Transverse colon (tissue), 4 donors: ENCODE measurements at places on chromosomes 11 and 22. TPM values are rescaled to one million over a fixed set of nuclear protein-coding genes. Genes with fewer than 3 reads are reported as not detected.

DNA sequence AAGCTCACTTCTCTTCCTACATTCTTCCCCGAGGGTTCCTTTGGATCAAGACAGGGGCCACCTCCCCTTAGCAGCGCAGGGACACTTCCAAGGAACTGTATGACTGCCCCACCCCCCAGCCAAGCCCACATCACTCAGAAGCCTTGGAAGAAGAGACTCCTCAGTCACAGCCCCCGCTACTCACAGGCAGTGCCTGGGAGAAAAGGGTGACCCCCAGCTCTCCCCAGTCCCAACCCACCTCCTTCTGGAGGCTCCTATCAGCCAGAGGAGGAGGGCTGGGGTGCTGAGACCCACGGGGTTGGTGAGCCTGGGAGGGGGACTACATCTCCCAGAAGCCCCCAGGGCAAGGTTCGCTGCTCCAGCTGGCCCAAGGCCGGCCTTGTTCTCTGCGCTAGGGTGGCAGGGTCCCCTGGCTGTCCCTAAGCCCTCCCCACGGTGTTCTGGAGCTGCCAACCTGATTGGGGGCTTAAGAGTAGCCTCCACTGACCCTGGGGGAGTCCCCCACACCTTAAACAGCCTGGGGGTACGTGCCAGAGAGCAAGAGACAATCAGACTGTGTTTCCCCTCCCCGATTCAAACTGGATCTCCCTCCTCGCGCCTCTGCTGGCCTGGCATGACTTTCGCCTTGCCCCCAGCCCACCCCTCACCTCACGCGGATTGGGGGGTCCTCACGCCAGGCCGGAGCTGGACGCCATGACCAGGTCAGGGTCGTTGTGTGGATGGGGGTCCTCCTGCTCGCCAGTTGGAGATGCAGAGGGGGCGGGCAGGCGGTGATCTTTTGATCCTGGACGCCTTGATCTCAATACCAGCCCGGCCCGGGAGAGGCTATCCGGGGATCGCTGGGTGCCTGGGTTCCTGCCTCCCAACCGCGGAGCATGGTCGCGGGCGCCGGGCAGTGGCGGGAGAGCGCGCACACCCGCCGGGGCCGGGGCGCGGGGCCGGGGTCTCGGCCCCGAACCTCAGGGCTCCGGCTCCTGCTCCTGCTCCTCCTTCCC, 838 bp downstream of the BCL9L start:
- DNase-seq = peak; percentile 64

DNA sequence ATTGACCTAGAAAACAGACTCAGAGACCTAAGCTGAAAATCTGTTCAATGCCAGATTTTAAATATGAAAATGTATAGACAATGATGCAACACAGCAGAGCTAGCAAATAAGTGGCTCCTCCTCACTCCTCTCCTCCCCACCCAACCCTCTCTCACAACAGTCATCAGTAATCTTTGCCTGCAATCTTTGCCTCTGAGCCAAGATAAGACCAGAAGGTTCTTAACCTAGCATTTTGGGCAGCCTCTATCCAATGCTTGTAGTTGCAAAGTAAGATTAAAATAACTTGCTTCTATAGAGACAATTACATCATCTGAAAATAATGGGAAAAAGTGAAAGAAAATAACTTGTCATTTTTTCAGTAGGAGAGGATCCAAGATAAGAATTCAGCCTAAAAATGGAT, 117.3 kb downstream of the PARVA start:
- no peak for DNase-seq

DNA sequence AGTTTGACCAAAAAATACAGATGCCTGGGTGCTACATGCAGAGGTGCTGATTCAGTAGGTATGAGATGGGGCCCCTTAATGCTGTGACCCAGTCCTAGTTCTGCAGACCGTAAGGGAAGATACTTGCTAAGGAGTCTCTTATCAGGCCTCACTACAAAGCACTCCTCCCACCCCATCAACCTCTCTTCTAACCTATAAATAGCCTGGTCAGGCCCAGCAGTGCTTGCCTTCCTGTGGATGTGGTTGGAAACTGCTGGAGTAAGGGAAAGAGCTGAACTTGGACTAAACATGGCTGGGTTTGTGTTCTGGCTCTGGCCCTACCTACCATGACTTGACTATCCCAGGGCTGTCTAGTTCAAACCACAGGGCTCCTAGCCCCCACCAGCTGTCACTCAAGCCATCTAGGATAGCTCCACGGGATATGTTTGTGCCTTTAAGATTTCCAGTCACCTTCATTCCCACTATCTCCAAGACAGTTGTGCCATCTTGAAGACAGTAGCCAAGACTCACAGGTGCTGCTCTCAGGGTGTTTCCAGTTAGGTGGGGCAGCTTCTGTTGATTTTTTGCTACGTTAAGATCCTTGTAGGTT, 9.5 kb upstream of the DKK3 start:
- DNase-seq = no peak

Gene OR10G7
- not detected for total RNA-seq

DNA sequence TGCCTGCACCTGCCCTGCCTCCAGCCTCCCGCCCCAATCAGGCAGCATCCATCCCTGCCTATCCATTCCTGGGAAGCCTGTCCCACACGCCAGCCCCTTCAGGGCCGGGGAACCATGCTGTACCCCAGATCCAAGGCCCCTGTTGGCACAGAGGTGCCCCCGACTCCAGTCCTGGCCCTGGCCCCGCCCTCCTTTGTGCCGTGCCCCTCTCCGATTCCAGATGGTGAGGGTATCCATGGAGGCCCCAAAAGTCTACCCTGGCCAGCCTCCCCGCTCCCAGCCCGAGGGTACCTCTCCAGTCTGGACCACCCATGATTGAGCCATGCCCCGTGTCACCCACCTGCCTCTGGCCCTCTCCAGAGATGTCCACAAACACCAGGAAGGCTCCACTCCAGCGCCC, 2.7 kb upstream of the TH start:
- no peak for DNase-seq

- no peak for DNase-seq
These were observed 22.2 kb downstream of the RRAS2 start for GRCh38 chr11:14336507-14337503.

- no peak for DNase-seq
These were observed 990.7 kb downstream of the NTM start for GRCh38 chr11:132361011-132361550.

- no peak for DNase-seq
These were observed 125.1 kb downstream of the TIMP3 start for GRCh38 chr22:32926600-32926999.

Gene CHRM4
- total RNA-seq = 0.82 TPM

DNA sequence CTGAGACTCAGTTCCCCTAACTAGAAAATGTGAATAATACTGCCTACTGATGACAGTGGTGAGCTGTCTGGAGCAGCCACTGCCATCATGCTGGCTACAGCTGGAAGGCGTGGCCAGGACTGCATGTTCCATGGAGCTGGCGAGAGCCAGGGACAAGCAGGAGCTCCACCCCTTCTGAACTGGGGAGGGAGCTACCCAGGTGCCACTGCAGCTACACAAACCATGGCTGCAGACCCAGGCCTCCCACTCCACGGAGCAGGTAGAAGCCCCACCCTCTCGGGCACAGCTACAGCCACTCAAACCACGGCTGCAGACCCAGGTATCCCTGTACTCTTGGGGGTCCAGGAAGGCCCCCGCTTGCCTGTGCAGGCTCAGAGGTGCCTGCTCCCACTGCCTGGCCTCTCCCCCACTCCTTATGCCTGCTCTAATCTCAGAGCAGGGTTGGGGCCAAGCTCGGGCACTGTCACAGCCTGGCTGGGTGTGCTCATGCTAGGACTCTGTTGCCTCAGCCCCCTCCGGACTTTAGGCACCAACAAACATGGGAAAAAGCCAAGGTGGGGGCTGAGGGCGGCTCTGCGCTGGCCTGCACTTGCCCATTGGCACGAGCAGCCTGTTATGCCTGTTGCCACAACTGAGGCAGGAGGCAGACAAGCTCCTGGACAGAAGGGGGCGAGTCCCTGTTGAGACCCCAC, 51.7 kb downstream of the RAB30 start:
- peak; percentile 75 for DNase-seq

GRCh38 chr11:3855808-3856491, 486 bp downstream of the STIM1 start:
- peak; percentile 57 for DNase-seq

DNA sequence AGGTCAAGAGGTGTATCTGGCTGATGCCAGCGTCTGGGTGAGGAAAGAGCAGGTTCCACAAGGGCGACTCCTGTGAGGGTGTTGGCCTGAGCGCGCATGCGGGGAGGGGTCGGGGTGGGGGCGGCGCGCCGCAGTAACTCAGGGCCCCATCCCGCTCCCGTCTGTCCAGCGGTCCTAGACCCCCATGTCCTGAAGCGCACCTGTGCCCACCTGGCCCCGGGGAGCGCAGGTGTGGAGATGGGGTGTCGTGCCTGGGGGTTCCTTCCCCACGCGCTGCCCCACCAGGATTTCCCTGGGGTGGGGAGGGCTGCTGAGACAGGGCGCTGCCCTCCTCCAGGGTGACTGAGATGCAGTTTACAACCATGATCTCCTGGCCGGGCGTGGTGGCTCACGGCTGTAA, 20.9 kb downstream of the RNH1 start:
- no peak for DNase-seq

Gene CEND1
- total RNA-seq = 0.79 TPM

GRCh38 chr11:122107566-122107965, 8.4 kb downstream of the BLID start:
- DNase-seq = no peak

DNA sequence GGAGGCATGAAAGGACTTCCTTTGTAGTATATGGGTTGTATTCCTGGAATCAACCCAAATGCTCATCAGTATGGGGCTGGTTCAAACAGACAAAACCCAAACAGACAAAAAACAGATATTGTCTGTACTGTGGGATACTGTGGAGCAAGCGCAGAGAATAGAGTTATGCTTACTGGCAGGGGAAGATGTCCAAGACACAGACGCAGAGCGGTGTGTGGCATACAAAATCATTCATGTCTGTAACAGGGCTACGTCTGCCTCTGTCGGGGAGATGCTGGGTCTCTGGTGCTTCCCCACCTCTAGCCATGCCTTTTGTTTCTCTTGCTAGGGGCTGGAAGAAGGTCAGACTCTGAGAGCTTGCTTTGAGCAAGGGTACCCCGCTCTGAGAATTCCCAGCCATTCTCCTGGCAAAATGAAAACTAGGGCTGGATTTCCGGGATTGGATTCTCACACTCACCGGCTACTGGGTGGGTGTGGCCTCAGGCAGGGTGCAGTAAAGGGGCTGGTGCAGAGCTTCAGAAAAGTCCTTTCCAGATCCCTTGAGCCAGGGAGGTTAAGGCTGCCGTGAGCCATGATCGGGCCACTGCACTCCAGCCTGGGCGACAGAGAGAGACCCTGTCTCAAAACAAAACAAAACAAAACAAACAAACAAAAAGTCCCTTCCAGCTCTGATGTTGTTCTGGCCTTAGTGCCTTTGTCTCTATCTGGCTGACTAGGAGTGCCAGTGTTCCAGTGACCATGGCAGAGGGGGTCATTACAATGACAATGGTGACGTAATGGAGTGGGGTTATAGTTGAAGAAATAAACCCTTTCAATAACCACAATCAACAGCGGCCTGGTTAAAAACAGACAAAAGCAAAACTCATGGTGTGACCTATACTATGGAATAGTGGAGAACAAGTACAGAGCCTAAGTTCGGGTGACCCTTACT, 2.9 kb upstream of the ABCC8 start:
- DNase-seq = peak; percentile 41

GRCh38 chr22:24421428-24421931, 5.9 kb upstream of the ADORA2A start:
- DNase-seq = no peak

DNA sequence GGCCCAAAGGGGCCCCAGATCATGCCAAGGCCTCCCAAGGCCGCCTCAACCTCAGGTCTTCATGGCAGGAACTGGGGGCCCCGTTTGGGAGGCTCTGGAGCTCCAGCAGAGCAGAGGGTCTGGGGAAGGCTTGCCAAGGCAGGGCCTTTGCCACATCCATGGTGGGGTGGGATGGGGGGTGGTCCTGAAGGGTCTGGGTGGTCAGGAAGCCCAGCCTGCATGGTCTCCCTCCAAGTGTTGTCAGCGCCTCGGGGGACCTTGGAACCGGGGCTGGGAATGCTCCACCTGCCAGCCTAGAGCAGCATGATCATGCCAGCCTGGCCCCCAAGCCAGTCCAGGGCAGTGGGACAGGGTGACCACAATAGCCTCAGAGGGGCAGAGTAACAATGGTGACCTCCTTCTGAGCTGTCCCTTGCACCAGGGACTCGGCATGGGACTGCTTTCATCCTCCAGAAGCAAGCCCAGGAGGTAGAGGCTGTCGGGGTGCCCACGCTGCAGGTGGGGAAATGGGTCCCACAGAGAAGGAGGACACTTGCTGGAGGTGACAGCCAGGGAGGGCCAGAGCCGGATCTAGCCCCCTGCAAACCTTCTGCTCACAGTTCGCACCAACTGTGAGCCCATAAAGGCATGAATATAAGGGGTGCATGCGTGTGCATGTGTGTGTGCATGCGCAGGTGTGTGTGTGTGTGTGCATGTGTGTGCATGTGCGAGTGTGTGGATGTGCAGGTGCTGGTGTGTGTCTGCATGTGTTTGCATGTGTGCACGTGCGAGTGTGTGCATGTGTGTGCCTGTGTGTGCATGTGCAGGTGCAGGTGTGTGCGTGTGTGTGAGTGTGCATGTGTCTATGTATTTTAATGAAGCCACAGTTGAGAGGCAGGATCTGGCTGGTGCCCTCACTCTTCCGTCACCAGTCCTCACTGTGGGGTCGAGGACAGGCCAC, 63.8 kb downstream of the MYEOV start:
- DNase-seq = peak; percentile 6

Gene TRPM5
- total RNA-seq = 1.4 TPM

DNA sequence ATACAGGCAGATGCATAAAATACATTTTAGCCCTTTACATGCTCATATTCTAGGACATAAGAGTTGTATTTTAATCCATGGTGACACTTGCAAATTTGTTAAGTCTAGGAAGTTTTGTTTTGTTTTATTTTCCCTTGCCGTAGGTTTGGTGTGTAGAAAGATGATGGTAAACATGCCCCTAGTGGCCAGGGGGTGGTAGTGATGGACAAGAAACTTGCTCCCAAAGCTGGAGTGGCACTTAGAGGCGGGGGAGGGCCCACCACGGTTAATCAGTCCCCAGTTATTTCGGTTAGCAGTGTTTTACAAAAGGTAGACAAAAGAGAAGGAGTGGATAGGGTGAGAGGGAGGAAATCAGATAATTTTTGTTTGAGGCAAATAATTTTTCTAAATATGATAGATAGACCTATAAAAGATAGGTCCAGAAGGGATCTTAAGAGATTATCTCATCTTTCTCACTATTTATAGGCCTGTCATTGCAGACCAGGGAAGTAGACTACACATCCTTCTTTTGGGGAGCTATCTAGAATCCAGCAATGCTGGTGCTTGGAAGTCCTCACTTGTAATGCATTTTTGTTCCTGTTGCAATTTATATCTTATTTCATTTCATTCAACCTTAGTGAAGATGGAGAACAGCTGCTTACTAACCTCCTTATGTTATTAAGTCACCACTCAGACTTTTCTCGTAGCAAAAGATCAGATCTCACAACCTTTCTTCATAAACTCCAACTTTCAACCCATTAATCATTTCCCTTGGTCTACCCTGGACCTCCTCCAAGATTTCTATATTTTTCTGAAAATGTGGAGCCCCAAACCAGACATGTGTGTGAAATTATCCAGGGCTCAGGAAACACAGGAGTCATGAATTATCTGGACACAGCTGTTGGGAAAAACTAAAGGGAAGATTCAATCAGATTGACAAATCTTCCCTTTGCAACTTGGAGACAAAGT, 5.9 kb upstream of the BDNF start:
- no peak for DNase-seq
